ENCODE measurements at places on chromosomes 6 and 20.

- DNase-seq = no peak
Observed at GRCh38 chr6:145009711-145010110, 724.6 kb downstream of the UTRN start.

DNA sequence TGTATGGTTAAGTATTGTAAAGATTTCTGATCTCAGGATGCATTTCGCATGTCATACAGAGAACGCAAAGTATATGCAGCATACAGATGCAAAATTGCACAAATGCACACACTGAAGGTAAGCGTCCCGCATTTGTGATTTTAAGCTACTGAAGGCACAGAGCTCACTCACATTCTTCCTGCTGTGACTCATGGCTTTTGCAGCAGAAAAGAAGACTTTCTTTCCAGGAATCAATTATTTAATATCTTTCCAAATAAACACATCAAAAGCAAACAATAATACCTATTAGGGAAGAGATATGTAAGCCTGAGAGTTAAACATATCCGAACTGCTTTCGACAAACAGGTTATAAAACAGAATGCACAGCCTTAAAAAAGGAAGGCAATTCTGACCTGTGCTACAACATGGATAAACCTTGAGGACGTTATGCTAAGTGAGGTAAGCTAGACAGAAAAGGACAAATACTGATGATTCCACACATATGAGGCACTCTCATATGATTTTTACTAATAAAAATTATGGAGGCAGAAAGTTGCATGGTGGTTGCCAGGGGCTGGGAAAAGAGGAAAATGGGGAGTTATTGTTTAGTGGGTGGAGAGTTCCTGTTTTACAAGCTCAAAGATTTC, 109.0 kb downstream of the TFAP2A start:
- DNase-seq = no peak

DNA sequence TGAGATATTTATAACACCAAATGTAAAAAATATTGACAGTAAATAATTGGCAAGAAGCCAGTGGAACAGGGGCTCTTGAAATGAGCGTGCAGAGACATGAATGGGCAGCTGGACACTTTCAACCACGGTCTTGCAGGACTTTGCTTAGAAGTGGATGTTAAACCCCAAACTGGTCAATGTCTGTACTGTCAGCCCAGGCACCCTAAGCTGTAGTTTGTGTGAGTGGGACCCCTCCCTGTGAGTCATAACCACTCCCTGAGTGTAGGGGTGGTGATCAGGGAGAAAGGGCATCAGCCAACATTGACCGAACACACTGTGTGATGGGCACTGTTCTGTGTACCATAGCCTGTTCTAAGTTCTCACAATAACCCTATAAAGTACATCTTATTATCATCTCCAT, 108.6 kb downstream of the FIG4 start:
- no peak for DNase-seq

GRCh38 chr6:35634316-35634715, 54.4 kb downstream of the FKBP5 start:
- DNase-seq = no peak

DNA sequence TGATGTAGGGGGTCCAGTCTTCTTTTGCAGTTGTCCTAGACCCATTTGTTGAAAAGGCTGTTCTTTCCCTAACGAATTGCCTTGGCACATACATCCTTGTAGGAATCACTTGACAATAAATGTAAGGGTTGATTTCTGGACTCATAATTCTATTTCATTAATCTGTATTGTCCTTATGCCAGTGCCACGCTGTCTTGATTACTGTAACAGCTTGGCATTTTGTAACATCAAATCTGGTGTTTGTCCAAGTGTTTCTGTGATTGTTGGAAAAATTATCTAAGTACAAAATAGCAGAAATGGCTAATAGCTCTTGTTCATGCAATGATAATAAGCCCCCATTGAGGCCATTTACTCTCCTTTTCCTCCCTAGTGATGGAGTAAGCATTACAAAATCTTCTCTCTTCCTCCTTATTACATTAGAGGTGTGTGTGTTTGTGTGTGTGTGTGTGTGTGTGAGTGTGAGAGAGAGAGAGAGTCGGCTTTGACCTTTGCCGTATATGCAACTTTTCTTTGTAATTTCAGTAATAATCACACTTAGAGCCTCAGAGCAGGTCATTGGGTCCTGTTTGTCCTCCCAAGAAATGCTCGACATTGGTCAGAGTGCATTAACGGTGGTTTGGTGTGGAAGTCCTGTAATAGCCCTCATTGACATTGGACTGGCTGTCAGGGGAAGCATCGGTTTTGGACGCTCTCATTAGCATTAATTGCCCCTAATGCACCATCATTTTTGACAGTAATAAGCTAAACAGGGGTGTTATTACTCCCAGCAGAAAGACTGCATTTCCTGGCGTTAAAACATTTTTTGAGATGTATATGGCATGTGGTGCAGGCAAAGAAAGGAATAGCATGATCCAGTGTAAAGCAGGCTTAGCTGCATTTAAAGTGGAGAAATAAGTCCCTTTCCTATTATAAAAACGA, 40.7 kb upstream of the MROH8 start:
- DNase-seq = no peak

DNA sequence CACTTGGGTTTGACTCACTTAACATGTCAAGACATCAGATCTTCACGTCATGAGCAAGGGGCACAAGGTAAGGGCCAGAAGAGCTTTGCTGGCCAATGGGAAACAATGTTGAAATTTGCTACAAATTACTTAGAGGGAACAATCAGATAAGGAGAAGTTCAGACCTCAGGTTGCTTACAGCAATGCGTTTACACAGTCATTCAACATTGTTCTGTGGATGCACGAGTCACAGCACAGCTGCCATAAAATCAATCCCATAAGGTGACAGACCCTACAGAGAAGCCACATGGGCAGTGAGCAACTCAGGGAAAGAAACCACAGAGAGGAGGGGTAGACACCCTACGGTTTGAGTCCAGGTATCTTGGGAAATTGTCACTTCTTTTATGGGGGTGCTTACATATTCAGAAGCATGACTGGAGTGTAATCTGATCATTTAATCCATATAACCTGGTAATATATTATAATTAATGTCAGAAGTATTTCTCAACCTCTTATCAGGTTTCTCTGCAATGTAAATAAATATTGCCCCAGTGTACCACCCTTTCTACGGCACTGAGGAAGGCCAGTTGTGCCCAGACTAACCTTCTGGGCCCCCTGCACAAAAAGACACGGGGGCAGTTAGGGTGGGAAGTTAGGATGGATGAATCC, 2.3 kb upstream of the SLC22A2 start:
- DNase-seq = no peak

GRCh38 chr6:84346372-84346771, 118.9 kb upstream of the CEP162 start:
- DNase-seq = no peak

DNA sequence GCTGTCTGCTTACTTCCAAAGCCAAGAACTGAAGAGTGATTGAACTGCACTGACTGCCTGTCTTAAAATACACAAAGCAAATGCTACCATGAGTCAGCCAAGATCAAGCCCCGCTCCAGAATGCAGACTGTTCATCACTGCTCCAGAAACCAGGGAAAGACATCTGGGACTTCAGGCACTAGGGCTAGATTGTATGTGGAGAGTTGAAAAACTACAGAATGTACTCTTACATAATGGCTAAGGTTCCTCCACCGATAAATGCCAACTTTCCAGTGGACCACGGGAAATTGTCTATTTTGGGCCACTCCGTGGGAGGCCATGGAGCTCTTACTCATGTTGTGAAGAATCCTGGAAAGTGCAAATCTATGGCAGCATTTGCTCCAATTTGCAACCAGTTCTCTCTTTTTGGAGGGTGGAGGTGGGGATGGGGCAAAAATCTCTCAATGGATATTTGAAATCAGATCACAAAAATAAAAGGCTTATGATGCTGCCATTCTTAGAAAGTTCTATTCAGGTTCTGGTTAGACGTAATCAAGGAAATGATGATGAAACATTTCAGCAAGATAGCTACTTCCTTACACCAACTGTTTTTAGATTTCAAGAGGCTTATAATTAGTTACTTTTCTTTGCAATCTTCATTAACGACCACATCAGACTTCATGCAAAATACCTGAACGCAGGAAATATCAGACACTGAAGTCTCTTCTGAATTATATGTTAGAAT, 11.8 kb upstream of the CAP2 start:
- no peak for DNase-seq

DNA sequence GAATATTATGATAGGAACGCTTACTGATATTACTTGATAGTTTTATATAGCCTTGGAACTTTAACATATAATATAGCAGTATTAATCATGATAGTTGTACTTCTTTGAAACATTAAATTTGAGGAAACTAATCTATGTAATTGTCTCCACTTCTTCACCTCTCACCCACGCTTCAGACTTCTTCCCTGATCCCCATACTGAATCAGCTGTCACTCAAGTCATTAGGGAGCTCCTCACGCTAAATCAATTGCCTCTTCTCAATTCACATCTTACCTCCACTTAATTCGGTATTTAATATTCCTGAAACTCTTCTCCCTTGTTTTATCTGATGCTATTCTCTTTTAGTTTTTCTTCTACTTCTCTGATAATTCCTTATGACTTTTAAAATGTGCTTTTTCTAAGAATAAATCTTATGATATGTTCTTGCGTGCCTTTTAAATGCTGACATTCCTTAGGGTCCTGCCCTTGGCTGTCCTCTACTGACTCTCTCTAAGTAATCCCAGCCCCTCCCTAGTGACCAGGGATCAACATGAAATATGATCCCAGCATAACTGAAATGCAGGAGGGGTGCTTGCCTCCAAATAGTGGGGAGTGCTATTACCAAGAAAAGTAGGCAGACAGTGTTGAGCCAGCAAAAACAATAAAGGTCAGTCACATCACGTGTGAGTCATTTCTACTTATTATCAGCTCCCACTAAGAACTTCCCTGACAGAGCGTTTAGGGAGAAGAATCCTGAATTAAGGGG, 9.9 kb downstream of the ANKRD66 start:
- DNase-seq = no peak

DNA sequence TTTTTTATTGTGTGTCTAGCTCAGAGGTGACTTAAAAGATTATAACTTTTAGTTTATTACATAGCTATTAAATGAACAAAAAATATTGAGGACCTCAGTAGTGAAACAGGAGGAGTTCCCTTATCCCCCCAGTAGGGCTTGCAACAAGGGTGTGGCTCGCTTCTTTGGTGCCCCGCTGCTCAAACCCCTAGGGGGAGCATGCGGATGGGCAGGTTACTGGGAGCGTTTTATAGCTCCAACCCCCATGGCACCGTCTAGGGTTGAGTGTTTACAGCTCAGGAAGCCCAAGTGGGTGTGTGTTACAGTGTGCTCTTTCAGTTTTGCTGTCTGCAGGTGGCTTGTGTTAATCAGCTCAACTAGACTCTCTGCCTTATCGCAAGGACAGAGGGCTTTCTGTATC, 1513.7 kb downstream of the GRIK2 start:
- DNase-seq = no peak

- DNase-seq = no peak
Observed at GRCh38 chr20:44204156-44204831, 6.3 kb downstream of the OSER1 start.

- no peak for DNase-seq
Observed at GRCh38 chr6:76506808-76507207, 434.3 kb upstream of the IMPG1 start.

GRCh38 chr20:23136893-23137745, 51.0 kb upstream of the CD93 start:
- DNase-seq = no peak

DNA sequence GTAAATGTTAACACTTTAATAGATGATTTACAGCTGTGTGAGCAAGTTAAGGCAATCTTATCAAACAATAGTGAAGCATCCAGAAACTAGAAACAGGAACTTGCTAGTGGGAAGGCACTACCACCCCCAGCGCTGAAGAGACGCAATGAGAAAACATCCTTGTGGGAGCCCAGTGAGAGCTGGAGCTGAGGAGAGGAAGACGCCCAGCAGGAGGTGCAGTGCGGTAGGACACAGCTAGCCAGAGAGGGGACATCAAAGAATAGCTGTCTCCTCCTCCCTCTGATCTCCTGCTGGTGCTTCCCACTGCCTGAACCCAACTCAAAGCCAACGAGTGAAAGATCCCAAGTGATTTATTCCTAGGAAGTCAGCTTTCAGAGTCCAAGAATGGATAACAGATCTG, 140.3 kb downstream of the COL12A1 start:
- no peak for DNase-seq

GRCh38 chr6:42260972-42261371, 43.3 kb upstream of the MRPS10 start:
- DNase-seq = peak; percentile 68

DNA sequence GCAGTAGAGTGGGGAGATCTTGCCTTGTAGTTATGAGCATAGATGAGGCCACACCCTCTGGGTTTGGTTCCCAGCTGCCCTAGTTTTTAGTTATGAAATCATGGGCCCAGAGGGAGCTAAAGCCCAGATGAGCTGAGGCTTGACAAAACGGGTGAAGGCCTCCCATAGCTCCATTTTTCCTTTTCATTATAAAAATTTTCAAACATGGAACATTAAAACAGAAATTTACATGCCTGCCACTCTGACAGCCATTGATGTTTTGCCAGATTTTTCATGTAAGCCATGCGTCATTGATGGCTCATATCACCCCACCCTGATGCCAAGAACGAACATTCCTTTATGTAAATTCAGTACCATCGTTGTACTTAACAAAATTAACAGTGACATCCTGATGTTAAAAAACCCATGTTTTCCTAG, 67.9 kb downstream of the IGF2R start:
- DNase-seq = no peak

DNA sequence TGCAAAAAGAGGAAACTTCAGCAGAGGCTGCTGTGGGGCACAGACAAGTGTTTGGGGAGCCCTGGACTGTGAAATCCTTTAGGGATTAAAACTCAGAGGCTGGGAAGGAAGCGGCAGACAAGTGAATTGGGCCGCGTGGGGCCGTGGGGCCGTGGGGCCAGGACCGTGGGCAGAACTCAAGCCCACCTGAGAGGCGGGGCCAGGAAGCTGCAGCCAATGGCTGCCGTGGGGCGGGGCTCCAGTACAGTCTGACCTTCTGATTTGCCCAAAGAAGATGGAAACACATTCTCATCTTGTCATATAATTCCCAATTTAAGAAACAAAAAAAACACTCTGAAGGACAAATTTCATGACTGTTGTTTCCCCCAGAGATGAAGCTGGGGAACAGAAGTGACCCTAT, 55.4 kb downstream of the ANKRD60 start:
- DNase-seq = no peak

Data from activated CD8-positive, alpha-beta memory T cell treated with anti-CD3 and anti-CD28 coated beads, Interleukin-2, amount 50 U/mL, for 48 hours (primary cell).